Kidney (tissue), 22 donors: ENCODE measurements at places on chromosomes 16 and 17. TPM values are rescaled to one million over a fixed set of nuclear protein-coding genes. Genes with fewer than 3 reads are reported as not detected.
A peak's percentile ranks its signal among the peaks of the same experiment; 100 is the strongest.

GRCh38 chr17:62989501-62989900 is 23.5 kb downstream of the TANC2 start:
- no peak for DNase-seq

Gene COQ7
- 32.5 TPM for total RNA-seq

Gene C17orf113
- 3.8 TPM for total RNA-seq

Gene TBC1D28
- not detected for total RNA-seq

- no peak for DNase-seq
Observed at GRCh38 chr16:50509521-50510341, 38.5 kb upstream of the NKD1 start.

Gene CLDN6
- 0.47 TPM for total RNA-seq

Gene ZNRF1
- total RNA-seq: 23.1 TPM

DNA sequence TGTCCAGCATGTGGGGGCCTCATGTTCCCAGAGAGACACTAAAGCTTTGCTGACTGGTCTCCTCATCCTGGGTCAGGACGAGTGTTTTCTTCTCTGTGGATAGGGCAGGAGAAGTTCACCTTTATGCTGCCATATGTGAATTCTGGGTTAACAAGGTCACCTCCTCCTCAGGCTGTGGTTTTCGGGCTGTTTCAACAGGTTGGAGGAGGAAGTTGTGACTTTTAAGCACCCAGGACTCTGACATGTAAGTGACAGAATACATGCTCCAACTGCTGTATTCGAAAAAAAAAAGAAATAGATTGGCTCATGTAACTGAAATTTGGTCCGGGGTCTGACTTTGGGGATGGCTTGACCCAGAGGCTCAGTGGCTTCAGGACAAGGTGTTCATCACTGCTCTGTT is 54.2 kb downstream of the SNX20 start:
- peak; percentile 0 for DNase-seq

Gene ABCC11
- total RNA-seq: not detected

DNA sequence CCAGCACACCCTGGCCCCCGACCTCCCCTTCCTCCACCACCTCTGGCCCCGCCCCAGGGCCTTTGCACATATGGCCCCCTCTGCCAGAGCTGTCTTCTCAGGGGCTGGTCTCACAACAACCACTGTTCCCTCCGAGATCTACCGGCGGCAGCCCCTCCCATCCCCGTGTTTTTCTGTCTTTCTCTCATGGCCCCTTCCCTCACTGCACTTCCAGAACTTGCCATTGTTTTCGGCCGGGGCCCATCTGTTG is 30.2 kb downstream of the ZFPM1 start:
- no peak for DNase-seq

Gene CACNG5
- not detected for total RNA-seq

- peak; percentile 80 for DNase-seq
Observed at GRCh38 chr16:85330694-85331188, 218.5 kb upstream of the CIBAR2 start.

DNA sequence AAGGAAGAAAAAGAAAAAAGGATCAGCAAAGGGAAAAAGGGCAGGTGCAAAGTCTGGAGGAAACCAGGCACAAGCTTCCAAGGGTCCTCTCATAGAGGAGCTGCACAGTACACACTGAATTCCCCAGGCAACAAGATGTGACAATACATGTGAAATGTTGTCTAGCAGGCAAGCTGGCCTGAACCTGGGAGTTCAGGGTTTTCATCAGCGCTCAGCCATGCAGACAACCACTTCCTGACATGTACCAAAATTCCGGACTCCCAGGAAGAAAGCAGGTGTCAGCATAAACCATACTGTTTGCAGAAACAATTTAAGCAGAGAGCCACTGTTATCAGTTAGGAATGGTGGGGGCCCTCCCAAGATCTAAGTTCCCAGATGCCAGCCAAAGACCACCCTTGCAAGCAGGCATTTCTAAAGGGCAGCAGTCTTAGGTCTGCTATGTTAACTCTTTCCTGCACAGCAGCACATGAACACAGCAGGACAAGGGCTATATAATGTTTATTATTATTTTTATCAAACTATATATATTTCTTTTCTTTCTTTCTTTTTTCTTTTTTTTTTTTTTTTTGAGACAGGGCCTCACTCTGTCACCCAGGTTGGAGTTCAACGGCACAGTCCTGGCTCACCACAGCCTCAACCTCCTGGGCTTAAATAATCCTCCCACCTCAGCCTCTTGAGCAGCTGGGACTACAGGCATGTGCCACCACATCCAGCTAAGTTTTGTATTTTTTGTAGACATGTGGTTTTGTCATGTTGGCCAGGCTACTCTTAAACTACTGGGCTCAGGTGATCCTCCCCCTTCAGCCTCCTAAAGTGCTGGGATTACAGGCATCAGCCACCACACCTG is 10.1 kb downstream of the TK2 start:
- DNase-seq: peak; percentile 82

DNA sequence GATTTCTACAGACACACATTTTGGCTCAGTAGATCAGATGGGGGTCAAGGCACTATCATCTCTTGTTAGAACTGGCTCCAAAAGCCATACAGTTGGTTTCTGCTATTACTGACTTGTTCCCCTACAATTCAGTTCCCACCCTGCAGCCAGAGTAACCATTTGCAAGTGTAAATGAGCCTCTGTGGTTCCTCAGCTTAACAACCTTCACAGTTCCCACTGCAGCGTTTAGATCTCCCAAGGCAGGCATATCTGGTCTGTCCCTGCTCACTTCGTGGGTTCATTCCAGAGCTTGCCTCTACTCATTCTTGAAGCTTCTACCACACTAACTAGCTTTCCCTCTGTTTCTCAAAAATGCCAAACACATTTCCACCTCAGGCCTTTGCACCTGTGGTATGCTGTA is 186.1 kb downstream of the CBLN1 start:
- DNase-seq: no peak

DNA sequence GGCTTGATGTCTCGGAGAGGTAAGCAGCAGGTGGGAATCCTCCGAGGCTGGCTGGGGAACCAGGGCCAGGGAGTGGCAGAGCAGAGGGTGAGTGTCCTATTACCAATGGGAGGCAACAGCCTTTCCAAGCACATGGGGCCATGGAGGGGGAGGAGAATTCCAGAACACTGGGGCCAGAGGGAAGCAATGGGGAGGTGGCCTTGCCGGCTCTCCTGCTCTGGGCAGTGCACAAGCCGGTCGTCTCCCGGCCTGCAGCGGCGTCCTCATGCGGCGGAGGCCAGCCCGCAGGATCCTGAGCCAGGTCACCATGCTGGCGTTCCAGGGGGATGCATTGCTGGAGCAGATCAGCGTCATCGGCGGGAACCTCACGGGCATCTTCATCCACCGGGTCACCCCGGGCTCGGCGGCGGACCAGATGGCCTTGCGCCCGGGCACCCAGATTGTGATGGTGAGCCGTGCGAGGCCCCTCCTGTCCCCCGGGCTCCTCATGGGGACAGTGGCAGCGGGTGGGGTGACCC is 21.9 kb downstream of the SGSH start:
- DNase-seq: peak; percentile 88

- DNase-seq: no peak
Observed at GRCh38 chr16:57194512-57194911, 8.4 kb downstream of the RSPRY1 start.

GRCh38 chr16:85561248-85562092 is 51.7 kb upstream of the GSE1 start:
- DNase-seq: peak; percentile 69

GRCh38 chr17:21167303-21167702 is 40.5 kb downstream of the DHRS7B start:
- DNase-seq: no peak

- DNase-seq: no peak
Observed at GRCh38 chr17:11384131-11384530, 143.1 kb downstream of the SHISA6 start.

Gene CDH8
- total RNA-seq: 0.19 TPM

Gene ECI1
- total RNA-seq: 98.1 TPM

GRCh38 chr17:34171245-34171818 is 83.8 kb upstream of the CCL2 start:
- DNase-seq: peak; percentile 37

- DNase-seq: no peak
Observed at GRCh38 chr17:43536236-43536992, 9.7 kb downstream of the ETV4 start.

Gene P2RX5
- 8.4 TPM for total RNA-seq

GRCh38 chr17:5892921-5893675 is 177.1 kb upstream of the WSCD1 start:
- DNase-seq: no peak

DNA sequence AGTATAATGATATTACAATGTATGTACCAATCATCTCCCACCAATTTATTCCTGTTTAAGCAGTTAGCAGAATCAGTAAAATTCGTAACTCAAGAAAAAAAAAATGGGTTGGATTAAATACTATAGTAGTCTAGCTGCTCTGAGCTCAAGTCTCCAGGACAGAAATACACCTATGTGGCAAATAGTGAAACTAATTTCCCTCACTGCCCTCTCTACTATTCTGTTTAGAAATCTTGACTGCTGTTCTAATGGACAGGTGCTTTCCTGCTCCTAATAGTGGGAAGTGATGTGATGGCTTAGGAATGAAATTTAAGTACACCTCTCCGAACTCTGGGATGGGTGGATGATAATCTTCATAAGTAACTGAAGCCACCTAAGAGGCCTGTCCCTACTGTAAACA is 175.7 kb downstream of the KCNJ2 start:
- no peak for DNase-seq

Gene HID1
- 32.6 TPM for total RNA-seq

DNA sequence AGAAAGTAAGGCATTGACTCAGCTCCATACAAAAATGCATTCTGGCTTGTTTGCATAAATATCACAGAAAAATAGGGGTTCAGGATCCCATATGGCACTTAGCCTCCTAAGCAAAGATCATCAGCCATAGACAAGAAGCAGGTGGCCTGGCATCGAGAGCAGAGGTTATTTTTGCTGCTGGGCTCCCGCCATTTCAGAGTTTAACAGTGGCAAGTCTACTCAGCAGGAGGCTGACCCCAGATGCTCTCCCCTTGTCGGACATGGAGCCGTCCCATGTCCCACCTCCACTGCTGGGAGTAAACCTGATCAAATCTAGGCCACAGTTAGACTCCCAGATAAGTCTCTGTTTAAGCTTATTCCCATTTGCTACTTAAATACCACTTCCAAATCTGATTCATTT is 269.1 kb downstream of the FTO start:
- DNase-seq: no peak

GRCh38 chr17:17785407-17785806 is 51.4 kb downstream of the SREBF1 start:
- no peak for DNase-seq

Gene CDH11
- 44.9 TPM for total RNA-seq

- DNase-seq: no peak
Observed at GRCh38 chr17:45256114-45256966, 5.6 kb downstream of the SPATA32 start.

Gene BHLHA9
- not detected for total RNA-seq

DNA sequence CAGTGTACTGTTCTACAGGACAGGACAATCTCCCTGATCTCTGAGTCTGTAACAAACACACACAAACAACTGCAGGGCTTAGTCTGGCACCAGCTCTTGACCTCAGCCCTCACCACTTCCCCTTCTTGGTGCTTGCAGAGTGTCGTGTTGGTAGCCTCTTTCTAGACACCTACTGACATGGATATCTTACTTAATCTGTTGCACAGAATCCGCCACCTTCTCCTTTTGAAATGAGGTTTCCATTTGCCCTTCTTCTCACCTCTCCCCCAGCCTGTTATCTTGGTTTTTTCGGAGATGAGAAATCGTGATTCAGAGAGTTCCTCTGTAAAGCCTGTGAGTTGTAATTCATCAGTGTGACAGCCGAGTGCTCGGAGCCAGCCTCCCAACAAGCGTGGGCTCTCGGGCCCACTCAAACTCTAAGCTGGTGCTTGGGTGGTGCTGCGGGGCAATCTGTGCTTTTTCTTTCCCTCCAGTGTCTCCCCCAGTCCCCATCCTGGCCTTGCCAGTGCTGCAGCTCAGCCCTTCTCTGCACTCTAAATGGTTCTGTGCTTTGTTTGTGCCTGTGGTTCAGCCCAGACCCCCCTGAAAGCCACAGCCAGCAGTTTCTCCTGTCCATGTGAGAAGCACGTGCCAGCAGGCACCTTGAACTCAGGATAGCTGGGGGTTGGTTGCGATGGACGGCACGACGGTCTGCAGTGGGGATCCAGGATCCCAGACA is 28.1 kb downstream of the KIAA0513 start:
- peak; percentile 37 for DNase-seq

Gene PDPK1
- total RNA-seq: 52.3 TPM

DNA sequence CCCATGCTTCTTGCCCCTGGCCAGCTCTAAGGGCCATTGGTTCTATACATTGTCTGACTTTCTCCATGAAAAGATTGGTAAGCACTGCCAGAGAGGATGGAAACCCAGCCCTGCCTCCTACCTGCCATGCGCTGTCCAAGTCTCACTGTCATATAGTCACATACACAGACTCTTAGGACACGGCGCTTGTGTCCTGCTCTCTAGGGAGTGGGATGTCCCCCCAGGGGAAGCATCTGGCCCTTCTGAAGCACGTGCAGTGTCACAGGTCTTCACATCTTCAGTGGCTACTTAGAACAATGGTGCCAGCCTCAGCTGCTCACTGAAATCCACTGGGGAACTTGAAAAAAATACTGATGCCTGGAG is 38.7 kb downstream of the MYO18A start:
- no peak for DNase-seq

Gene KRTAP2-3
- total RNA-seq: 0.28 TPM

DNA sequence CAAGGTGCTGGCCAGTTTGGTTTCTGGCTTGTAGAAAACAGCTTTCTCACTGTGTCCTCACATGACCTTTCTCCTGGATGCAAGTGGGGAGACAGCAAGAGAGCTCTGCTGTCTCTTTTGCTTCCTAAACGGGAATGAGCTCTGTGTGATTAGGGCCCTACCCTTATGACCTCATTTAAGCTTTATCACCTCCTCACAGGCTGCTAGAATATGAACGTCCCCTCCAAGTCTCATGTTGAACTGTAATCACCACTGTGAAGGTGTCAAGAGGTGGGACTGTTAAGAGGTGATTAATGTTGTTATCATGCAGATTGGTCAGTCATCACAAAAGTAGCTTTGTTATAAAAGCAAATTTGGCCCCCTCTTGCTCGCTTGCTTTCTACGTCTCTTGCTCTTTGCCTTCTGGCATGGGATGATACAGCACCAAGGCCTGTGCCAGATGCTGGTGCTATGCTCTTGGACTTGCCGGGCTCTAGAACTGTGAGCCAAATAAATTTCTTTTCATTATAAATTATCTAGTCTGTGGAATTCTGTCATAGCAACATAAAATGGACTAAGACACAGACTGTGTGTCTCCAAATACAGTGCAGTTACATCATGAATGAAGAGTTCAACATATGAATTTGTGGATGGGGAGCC is 14.8 kb upstream of the POLR3E start:
- no peak for DNase-seq

DNA sequence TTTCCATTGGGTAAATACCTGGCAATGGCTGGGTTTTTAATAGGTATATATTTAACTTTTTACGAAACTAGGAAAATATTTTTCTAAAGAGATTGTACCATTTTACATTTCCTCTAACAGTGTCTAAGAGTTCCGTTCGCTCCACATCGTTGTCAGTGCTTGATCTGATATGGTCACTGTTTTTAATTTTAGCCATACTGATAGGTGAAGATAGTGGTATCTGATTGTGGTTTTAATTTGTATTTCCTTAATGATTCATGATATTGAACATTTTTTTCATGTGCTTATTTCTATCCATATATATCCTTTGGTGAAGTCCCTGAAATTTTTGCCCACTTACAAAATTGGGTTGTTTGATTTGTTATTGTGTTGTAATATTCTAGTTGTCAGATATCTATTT is 117.7 kb downstream of the CHD9 start:
- DNase-seq: no peak

- no peak for DNase-seq
Observed at GRCh38 chr17:74325376-74325742, 667 bp upstream of the KIF19 start.
